ENCODE measurements at places on chromosomes 12 and 14.

GRCh38 chr12:121255433-121255832, 41.1 kb downstream of the CAMKK2 start:
- DNase-seq: no peak

DNA sequence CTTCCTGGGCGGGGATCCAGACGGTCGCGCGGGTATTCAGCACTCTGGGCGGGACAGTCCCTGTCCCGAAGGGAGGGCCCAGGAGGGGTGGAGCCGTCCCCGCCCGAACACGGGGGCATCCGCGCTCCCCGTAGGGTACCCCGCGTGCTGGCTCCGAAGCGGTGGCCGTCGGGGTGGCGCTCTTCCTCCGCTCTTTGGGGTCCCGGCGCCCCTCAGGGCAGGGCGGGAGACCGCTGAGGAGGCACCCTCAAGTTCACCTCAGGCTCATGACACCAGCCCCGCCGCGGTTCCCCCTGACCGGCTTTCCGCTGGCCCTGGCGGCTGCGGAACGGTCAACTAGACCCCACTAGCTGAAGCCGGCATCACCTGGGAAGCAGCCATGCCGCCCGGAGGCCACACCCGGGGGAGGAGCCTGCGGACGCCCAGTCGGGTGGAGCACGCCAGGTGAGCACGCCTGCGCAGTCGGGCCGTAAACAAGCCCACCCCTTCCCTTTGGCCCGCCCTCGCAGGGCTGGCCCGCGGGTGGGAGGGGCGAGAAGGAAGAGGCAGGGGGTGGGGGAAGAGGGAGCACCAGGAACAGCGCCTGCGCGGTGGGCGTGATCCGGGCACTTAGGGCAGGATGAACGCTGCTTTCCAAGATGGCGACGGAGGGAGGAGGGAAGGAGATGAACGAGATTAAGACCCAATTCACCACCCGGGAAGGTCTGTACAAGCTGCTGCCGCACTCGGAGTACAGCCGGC, at the start of gene WDR20:
TSS of gene WDR20 (plus strand) at position 612 of the 741 bp plus-strand sequence. CDS start at position 639, 27 bp downstream.
- DNase-seq: peak; percentile 92

- DNase-seq: no peak
Observed at GRCh38 chr12:52542785-52543318, 10.1 kb downstream of the KRT71 start.

DNA sequence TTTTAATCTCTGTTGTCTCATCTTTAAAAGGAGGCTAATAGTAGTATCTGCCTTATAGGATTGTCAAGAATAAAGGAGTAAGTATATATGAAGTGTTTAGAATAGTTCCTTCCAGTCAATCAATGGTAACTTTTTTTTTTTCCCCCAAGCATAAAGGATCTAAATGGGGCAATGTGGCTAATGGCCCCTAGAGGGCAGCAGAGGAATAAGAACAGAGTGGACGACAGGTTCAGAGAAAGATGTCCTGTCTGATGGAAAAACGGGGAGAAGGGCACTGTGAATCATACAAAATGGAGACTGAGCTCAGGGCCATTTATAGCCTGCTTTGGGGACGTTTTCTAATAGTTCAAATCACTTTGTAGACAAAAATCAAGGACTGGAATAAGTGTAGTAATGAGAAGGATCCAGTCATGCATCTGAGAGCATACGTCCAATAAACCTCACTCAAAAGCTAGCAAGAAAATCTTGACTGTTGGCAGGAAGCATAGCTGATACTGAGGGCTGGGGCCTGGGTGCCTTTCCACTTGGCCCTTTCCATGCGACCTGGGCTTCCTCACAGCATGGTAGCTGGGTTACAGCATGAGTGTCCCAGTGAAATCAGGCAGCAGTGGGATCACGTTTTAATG, 51.3 kb downstream of the IFNG-AS1 start:
- DNase-seq: peak; percentile 77

DNA sequence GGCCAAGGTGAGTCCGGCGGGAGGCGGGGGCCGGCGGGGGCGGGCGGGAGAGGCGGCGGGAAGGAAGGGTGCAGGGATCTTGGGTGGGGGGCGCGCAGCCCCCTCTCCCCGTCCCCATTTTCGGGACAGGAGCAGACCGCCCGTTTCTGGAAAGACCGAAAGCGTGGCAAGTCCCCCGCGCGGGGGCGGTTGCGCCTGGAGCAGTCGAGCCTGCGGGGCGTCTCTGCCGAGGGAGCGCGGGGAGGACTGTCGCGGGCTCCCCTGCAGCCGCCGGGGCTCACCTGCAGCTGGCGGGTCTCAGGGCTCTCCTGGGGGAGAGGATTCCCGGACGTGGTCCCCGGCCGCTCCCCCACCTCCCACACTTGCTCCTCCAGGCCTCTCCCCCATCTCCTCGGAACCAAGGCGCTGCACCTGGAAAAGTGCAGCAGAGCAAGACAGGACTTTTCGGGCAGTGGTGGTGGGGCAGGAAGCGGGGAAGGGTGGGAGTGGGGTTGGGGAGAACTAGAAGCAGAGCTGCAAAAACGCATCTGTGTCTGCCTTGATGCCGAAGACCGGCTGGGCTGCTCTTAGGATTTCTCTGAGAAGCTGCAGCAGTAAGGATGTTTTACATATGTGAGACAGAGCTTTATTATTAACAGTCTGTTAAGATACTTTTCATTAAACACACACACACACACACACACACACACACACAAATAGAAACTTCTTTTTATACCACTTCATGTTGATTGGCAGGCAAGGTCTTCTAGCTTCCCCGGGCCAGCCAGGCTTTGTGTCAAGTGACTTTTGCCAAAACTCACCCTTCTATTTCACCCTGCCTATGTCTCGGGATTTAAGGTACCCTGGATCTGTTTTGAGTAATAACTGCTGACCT, 677 bp downstream of the C12orf75 start:
- DNase-seq: peak; percentile 34

- DNase-seq: peak; percentile 48
Observed at GRCh38 chr14:87869619-87870583, 123.1 kb downstream of the GALC start.

DNA sequence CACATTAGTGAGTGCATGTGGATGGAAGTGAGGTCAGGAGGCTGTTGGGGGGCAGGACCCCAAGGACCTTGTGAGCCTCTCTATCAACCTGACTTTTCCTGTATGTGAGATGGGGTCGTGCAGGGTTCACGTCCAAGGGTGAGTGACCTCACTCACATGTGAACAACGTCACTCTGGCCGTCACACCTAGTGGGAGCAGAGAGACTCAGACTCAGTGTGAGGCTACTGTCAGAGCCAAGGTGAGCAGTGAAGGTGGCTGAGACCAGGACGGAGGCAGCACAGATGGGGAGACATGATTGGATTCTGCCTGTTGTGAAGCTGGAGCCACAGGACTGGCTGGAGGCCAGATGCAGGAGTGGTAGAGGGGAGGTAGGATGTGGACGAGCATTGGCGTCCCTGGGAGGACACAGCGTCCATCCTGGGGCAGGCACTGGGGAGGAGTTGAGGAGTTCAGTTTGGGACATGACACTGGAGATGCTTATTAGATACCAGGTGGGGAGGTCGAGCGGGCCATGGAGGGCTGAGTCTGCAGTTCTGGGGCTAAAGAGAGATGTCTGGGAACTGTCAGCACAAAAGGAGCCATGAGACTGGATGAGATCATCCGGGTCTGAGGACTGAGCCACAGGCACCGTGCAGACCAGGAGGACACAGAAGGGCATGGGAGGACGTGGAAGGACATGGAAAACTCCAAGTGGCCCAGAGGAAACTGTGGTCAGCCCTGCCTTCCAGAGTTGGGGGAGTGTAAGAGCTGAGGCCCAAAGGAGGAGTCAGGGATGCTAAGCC, 92.8 kb downstream of the LGMN start:
- no peak for DNase-seq

- no peak for DNase-seq
Observed at GRCh38 chr14:55323910-55324309, 52.7 kb downstream of the FBXO34 start.

DNA sequence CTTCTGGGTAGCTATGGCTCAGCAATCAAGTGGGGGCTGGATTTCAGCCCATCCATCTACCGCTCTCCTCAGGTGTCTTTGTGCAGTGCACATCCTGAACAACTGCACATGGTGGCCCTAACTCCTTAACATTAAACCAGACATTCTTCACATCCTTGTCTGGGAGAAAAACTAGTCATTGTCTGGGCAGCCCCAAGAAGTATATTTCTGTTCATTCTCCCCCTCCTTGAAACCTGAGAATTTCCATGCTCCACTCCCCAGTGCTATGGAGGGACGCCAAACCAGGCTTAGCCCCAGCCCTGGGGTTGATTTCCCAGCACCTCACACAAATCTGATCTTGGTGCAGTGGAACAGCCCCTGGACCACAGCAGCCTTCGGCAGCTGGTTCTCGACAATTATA, 13.4 kb downstream of the MYL2 start:
- no peak for DNase-seq

DNA sequence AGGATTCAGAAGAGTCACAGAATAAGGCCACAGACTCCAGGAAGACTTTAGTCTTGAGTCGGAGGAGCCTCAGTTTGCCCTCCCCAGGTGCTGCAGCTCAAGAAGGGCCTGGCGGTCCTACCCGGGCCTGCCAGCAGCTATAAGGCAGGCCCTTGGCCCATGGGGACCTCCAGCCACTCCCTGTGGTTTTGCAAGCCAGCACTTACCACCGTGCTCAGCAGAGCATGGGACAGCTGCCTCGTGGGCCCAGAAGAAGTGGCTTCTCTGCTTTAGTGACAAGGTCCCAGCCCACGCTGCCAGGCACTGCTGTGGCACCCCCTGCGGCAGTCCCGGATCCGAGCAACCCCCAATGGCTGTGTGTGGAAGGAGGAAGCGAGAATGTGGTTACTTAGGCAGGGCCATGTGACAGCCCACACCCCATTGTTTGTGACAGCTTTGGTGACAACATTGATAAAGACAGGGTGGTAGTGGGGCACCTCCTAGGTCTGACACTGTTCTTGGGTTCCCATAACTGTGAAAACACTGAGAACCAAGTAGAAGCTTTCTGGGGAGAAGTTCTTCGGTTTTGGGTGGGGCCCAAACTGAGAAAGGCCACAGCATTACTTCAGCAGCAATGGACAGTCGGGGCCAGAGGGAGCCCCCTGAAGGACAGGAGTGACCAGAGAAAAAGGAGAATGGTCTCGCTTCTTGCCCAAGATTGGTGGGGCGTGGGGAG, at the start of gene SELPLG:
TSS of gene SELPLG (minus strand) at position 361 of the 715 bp plus-strand sequence. CDS start 9,587 bp downstream, outside the sequence.
- no peak for DNase-seq

- DNase-seq: no peak
Observed at GRCh38 chr14:79658221-79658620, 553.1 kb downstream of the DIO2 start.

DNA sequence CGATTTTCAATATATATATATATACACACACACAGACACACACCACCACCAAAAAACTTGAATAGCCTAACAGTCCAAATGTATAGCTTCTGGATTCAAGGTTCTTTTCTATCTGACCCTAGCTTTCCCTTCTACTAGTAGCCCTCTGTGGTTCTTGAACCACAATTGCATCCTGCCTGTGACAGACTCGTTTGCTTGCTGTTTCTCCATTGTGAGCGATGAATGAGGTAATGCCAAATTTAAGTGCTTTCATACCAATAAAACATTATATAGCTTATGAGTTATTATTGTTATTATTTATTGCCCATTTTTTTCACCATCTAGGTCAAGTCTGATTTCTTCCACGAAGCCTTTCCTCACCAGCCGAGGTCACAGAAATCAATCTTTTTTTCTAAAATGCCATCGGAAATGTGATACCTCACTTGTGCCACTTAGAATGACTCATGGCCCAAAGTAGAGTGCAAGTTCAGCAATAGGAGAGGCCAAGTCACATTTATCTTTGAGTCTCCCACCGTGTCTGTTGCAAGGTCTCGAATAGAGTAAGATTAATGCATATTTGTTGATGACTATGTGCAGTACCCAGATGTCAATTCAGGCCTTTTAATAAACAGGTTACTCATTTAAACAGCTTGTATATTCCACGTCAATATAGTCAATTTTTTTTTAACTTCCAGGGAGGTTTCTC, 1015.8 kb upstream of the SEL1L start:
- DNase-seq: no peak

DNA sequence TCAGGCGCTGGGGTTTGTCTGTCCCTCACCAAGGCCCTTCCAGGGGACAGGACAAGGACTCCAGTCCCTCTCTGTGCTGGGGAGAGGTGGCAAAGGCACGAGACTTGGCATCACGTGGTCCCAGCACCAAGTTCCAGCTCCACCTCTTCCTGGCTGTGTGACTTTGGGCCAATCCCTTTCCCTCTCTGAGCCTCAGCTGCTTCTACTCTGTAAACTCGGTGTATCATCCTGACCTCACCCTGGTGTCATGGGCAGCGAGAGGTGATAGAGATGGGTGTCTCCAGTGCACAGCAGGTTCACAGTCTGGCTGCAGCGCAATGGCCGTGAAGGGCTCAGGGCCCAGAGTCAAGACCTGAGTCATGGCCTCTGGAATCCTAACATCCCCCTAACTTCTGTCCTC, 54.0 kb downstream of the MVK start:
- DNase-seq: no peak

GRCh38 chr14:94145902-94146527, 16.6 kb upstream of the IFI27L2 start:
- no peak for DNase-seq

GRCh38 chr12:86513226-86513625, 257.0 kb upstream of the MGAT4C start:
- no peak for DNase-seq

DNA sequence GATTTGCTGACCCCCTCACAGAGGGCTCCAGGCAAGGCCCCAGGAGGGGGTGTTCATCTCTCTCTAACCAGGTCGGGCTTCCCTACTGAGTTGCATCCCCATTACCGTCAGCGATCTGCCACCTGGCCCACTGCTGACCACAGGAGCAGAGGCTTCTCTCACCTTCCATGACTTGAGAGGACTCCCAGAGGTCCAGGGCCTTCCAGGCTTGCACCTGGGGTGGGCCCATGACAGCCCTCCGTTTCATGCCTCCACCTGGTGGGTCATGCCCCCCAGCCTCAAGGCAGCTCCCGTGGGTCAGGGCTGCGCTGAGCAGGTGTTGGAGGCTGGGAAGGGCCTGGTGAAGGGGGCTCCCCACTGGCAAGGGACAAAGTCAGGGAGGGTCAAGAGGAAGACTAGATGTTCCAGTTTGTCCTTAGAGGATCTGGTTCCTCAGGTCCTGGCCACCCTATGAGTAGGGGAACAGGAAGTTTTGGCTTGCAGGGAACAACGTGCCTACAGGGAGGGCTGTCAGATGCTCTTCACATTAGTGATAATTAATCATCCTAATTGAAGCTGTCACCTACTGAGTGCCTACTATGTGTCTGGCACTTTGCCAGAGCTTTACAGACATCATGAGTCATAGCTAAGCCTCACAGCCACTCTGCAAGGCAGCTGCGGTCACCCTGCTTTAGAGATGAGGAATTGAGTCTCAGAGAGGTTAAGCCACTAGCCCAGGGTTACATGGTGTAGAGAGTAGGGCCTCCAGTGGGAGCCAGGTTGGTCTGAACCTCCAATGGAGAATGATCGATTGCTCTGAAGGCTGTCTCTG, 13.8 kb downstream of the NFKBIA start:
- DNase-seq: peak; percentile 80

DNA sequence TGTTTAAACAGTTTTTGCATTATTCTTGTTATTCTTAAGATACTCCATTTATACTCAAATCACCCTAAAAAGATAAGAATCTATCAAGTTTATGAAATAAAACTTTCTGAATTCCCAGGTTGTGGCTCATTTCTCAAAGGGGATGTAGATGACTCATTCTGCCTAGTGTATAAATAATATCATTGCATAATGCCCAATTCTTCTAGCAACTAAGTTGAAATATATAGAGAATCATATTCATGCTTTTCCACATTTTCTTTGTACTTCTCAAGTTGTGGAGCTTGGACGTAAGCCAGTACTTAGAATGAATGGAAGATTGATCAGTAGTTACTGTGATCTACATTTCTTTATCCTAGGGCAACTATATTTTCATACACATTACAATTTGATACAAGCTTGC, 201.1 kb downstream of the PPFIA2 start:
- no peak for DNase-seq
